Activated CD4-positive, alpha-beta memory T cell treated with anti-CD3 and anti-CD28 coated beads, Interleukin-2, amount 10 ng/mL, durations not matched to agents 7 days and 5 days (primary cell): ENCODE measurements at places on chromosomes 11 and 22. TPM values are rescaled to one million over a fixed set of nuclear protein-coding genes. Genes with fewer than 3 reads are reported as not detected.

DNA sequence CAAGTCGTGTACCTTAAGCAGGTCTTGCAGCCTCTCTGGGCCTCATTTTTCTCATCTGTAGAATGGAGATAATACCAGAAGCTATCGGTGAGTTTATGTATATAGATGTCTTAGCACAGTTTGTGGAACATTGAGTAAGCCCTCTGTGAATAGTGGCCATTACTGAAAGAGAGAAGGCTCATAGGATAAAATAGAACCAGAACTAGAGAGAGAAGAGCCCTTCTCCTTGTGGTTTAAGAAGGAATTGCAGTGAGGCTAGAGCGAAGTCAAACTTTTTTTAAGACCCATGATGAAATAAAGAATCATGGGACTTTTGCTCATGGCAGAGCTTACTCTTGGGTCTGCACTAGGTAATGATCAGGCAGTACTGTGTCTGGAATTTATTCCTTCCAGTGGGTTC is 137.1 kb downstream of the TRIM44 start:
- no peak for DNase-seq

GRCh38 chr22:34010259-34010658 is 90.0 kb upstream of the LARGE1 start:
- DNase-seq, result no peak

The AQP11 gene
- total RNA-seq, result 0.60 TPM

The SERPING1 gene
- 0.93 TPM for total RNA-seq

The ASPHD2 gene
- 11.8 TPM for total RNA-seq
